ENCODE measurements at places on chromosomes 7 and 10.

GRCh38 chr10:81479316-81479715 is 395.7 kb upstream of the NRG3 start:
- no peak for DNase-seq

DNA sequence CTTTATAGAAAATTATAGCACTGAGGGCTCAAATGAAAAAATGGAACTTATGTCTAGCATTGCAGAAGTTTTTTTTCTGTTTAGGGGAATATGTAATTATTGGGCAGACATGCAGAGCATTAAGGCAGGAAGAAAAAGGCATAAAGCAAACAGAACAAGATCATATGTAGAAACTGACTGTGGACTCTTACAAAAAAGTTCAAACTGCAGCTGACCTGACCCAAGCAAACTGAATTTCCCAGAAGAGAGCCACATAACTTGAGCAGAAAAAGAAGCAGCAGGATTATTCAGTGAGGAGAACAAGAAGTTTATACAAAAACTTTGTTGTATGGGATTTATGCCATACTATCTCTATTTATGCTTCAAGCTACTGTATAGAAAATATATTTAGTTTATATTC is 250.9 kb downstream of the PHF14 start:
- DNase-seq: no peak

DNA sequence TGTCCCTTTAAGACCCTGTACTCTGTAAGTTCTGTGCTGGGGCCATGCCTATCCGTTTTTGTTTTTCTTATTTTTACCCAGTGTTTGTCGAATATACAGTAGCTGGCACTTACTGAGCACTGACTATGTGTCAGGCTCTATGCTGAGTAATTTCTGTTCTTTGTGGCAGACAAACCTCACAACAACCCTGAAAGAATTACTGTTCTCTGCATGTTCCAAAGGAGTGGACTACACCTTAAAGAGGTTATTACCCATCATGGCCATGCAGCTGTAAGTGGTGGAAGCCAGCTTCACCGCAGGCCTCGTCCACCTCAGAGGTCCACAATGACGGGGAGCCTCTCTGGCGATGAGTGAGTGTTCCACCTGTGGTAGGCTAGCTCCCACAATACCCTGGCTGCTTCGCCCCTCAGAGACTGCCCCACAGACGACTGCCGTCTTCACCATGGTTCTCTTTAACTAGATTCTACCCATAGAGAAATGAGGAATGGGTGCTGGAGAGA is 30.1 kb upstream of the RBM20 start:
- DNase-seq: no peak

DNA sequence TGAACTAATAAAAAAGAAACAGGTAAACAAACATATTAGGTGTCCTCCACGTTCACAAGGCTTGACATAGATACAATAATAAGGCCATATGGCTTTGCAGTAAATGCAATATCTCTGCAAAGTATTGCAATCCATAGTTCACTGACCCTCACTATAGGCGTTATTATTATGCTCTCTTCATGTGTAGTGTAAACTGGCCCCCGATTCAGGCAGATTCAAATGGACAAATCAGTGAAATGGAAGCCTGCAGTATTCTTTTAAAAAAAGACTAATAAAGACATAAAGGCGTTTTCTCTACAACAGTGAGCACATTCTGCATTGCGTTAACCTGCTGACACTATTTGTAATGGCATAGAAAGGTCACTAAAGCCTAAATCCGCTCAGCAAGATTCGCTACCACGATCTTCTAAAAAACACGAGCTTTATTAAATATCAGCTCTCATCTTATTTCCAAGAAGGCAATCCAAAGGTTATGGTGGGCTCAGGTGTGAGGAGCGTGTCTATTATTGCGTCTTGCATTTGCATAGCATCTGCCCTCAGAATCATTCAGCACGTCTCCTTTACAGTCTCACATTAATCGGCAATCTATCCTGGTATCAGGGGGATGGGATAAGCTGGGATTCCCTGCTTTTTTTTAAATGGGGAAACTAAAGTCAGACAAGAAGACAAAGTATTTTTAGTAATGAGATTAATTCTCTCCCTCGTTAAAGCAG is 36.2 kb downstream of the FRMD4A start:
- no peak for DNase-seq

DNA sequence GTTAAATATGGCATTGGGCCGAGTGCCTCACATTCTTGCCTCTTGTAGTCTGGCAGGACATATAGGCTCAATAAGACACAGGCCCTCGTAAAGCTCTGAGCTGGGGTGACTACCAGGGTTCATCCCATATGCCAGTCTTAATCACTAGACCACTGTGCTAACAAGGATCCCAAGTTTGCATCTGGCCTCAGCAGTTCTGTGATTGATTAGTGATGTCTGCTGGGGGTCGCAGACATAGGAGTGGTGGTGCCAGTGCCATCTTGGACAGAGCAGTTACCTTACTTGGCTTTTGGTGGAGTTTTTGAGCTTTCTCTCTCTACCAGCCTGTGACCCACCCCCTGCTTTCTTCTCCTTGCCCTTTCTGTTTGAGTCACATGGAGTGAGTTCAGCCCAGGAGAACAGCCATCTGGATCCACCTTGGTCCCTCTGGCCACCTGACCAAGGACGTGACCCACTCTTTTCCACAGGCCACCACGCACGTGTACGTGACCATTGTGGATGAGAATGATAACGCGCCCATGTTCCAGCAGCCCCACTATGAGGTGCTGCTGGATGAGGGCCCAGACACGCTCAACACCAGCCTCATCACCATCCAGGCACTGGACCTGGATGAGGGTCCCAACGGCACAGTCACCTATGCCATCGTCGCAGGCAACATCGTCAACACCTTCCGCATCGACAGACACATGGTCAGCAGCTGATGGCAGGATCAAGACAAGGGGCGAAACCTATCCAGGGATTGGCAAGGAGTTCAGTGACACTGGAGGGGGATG is 4.1 kb upstream of the VSIR start:
- DNase-seq: no peak

DNA sequence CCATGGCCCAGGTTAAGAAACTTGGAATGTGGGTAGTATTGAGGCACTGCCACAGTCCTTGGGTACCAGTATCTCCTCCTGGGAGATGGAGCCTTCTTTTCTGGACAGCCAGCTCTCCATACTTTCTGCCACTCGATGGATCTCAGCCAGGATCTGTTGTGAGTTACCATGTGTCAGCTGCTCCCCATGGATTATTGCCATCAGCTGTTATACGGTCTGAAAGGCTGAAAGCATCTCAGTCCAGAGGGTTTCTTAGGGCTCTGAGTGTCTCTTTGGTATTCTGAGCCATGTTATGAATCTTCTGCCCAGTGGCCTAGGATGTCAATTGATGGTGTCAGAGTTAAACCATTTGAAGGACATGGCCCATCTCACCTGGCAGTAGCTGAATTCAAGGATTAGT is 197.5 kb downstream of the C7orf25 start:
- no peak for DNase-seq

DNA sequence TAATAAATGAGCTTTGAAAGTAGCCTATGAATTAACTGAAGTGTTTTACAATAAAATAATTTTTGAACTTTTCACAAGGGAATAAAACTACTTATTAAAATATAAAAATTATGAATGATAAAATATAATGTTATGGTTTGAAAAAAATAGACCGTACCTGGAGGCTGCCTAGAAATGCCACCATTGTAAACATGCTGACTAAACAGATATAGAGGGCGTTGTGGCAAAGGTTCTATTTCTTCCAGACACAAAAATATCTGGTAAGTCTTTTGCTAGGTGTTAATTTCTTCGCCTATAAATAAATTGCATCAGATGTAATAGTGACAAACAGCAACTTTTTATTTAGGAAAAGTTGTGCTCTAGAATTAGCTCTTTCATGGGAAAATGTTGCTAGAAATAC is 11.2 kb downstream of the PPP1R3A start:
- DNase-seq: no peak

- no peak for DNase-seq
Observed at GRCh38 chr10:13115832-13116803, 16.2 kb downstream of the OPTN start.

GRCh38 chr10:8405596-8405995 is 351.1 kb downstream of the GATA3 start:
- no peak for DNase-seq

- DNase-seq: no peak
Observed at GRCh38 chr7:2811476-2812113, 32.5 kb downstream of the GNA12 start.

DNA sequence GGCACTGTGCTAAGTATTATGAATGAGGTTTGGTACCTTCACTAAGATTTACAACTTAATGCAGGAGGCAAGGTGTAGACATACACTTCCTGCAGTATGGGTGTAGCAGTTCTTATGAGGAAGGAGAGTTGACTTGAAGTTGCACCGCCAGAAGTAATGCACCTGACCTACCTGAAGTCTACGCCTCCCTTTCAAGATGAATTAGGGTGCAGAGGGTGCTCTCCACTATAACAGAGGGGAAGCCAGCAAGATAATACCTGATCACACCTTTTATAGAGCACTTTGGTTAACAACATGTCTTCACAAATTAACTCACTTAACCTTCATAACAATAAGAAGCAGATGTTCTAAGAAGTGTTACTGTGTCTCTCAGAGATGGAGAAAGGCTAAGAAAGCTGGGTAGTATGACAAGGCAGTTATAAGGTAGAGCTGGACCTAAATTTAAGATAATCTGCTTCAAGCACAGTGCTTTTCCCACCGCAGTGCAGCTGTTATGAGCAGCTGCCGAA is 552 bp upstream of the RAB18 start:
- DNase-seq: no peak

Measured in stimulated activated CD4-positive, alpha-beta T cell treated with anti-CD3 and anti-CD28 coated beads, TNF-alpha, amount 100 ng/mL, for 1 hour (primary cell).